ENCODE measurements at places on chromosomes 4 and X.

DNA sequence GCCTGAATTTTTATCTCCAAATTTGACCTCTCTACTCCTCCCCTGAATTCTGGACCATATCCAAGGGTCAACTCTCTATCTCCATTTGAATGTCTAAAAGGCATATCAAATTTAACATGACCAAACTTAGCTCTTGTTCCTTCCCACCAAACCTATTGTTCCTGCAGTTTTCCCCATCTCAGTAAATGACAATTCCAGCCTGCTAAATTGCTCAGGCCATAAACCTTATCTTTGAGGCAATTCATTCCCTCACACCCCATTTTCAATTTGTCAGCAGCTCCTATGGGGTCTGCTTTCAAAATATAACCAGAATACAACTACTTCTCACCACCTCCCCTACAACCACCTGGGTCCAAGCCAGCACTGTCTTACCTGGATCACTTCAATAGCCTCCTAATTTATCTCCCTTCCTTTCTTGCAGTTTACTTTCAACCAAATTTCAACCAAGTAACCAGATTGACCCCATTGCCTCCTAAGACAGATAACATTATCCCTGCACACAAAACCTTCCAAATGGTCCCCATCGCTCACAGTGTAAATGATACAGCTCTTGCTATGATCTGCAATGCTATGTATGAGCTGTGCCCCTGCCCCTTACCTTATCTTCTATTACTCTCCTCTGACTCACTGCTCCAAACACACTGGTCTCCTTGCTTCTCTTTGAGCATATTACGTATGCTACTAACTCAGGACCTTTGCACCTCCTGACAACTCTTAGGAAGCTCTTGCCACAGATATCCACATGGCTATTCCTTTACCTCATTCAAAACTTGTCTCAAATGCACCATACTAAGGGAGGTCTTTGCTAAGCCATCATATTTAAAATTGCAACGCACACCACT is 66.0 kb downstream of the CAMK2D start:
- no peak for DNase-seq

DNA sequence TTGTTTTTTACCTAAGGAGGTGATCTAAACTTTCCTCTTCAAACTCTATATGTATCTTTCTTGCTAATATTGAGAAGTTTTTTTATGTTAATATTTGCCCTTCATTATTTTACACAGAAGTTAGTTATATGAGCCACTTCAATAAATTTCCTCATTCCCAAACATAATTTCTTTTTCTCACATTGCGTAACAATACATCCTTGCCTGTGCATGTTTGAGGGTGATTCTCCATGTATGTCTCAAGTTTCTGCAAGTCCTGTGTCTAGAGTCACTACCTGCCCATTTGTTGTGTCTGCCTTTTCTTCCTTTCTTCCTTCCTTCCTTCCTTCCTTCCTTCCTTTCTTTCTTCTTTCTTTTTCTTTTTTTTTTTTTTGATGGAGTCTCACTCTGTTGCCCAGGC is 2057.9 kb downstream of the PCDH7 start:
- DNase-seq = no peak

DNA sequence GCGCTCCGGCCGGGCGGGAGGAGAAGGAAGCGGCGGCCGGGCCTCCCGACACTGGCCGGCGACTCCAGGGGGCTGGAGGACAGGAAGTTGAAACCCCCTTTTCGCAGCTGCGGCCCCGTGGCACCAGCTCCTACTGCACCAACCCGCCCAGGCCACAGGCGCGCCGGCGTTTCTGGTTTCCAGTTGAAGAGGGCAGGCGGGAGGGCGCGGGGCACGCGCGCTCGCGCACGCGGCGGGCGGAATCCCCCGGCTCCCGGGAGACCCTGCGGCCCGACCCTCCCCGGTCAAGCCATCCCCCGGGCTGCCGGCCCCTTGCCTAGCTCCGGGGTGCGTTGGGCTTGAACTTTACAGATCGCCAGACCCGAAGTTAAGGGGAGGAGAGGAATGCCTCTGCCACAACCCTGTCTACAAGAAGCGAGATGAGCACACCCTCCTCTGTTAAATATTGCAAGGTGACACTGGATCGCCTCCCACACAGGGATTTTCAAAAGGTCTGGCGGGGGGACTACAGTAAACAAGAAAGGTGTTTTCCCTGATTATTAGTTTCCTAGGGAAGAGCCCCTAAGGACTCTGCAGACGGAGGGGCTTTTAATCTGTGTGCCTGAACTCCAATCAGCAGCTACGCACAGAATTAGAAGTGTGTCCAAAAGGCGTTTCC is 1.4 kb downstream of the ELOVL6 start:
- no peak for DNase-seq

DNA sequence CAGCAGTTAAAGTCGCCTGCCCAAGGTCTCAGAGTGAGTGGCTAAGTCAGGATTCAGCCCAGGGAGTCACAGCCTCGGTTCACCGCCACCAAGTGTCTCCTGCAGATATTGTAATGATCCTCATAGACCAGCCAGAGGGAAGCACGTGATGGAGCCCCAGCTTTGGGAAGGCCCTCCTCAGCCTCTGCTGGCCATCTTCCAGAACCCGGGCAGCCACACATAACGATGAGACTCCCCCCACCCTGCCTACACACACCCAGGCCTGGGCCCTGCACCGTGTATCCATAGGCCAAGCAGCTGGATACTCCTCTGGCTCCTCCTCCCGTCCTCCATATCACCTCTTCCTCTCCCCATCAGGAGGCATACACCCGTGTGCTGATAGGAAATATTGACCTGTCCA is 19.6 kb upstream of the SASH3 start:
- no peak for DNase-seq

DNA sequence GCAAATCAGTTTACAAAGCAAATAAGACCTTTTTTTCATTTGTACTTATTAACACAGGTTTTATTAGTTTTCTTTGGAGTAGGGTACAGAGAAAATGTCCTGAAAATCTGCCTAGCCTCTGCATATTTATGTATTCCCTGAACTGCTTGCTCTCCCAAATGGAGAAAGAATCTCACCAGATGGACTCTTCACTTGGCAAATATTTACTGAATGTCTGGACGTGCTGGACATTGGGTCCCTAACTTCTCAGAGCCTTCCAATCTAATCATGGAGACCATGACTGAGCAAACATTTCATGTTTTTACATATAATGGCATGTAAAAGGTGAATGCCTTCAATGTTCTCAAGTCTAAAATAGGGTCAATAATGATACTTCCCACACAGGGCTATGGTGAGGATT is 126.0 kb downstream of the CHRDL1 start:
- DNase-seq = no peak

GRCh38 chrX:56564164-56564885 is 898 bp downstream of the UBQLN2 start:
- peak; percentile 9 for DNase-seq

DNA sequence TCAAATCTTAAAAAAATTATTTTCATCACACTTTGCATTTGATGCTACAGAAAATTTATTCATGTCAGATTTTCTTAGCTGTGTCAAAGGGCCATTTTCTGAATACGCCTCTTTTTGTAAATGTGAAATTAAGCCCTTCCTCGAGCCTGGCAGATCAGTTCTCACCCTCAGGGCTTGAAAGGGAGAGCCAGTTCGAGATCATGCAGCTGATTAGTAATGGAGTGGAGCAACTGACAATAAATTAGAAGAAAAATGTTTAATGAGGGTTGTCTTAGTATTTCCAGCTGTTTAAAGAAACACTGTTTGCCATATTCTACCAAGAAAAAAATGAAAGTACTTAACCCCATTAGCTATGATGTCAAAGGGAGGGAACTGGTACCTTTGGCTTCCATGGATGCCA is 28.7 kb downstream of the CC2D2A start:
- DNase-seq = no peak

GRCh38 chr4:33425936-33426335 is 2705.8 kb downstream of the PCDH7 start:
- DNase-seq = no peak

- no peak for DNase-seq
These were observed 216.8 kb downstream of the GRID2 start for GRCh38 chr4:92520563-92520962.

- DNase-seq = no peak
These were observed 338.5 kb downstream of the SPOCK3 start for GRCh38 chr4:166895771-166896170.

- DNase-seq = no peak
These were observed 10.0 kb downstream of the ZFYVE28 start for GRCh38 chr4:2408401-2408958.

- no peak for DNase-seq
These were observed 62.5 kb downstream of the SEL1L3 start for GRCh38 chr4:25800245-25800644.

DNA sequence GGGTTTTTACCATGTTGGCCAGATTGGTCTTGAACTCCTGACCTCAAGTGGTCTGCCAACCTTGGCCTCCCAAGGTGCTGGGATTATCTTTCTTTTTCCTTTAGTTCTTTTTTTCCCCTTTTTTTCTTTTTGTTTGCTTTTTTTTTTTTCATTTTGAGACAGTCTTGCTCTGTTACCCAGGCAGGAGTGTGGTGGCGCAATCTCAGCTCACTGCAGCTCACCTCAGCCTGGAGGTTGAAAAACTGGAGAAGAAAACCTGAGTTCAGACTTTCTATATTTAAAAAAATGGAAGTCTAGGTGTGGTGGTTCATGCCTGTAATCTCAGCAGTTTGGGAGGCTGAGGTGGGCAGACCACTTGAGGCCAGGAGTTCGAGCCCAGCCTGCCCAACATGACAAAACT is 181.1 kb upstream of the HS3ST1 start:
- DNase-seq = no peak

GRCh38 chr4:135225551-135225950 is 1024.0 kb upstream of the PABPC4L start:
- no peak for DNase-seq

DNA sequence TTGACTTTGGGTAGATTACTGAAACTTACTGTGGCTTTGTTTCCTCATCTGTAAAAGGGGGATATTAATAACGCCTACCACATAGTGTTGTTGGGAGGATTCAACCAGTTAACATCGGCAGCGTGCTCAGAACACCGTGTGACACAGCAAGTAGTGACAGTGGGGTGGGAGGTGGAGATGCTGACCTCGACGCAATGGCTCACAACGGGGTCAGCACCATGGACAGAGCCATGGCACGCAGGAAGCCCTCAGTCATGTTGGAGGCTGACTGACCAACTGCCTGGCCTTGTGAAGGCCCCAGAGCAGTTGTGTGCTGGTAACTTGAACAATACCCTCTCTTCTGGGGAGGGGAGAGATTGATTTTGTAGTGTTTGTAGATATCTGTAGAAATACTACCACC is 93.2 kb downstream of the WFS1 start:
- DNase-seq = peak; percentile 42

- DNase-seq = no peak
These were observed 2.3 kb upstream of the METTL14 start for GRCh38 chr4:118682928-118683327.

- no peak for DNase-seq
These were observed 109.4 kb downstream of the GPR143 start for GRCh38 chrX:9656277-9656676.

All from renal pelvis (tissue), 12 donors.